ENCODE measurements at places on chromosomes 2 and 18.
A peak's percentile ranks its signal among the peaks of the same experiment; 100 is the strongest.

- no peak for DNase-seq
Observed at GRCh38 chr18:8529609-8530008, 79.6 kb upstream of the RAB12 start.

DNA sequence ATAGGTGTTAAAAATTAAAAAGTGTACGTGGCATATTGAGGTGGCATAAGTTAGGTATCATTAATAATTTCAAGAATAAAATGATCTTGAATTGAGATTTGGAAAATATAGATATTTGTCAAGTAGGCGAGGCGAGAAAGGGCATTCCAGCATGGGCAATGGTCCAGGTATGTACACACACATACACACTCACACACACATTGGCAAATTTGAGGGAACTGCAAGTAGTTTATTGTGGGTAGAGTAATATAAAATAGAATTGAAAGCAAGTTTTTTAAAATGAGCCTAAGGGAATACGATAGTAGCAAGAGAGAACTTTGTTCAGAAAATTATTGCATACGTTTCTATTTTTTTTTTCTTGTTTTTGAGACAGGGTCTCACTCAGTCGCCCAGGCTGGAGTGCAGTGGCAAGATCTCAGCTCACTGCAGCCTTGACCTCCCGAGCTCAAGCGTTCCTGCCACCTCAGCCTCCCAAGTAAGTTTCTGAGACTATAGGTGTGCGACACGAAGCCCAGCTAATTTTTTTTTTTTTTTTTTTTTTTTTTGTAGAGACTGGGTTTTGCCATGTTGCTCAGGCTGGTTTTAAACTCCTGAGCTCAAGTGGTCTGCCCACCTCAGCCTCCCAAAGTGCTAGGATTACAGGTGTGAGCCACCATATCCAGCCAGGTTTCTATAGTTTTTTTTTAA, 96.7 kb upstream of the SLC39A10 start:
- DNase-seq, result no peak

- no peak for DNase-seq
Observed at GRCh38 chr2:239203443-239204135, 197.2 kb downstream of the HDAC4 start.

GRCh38 chr2:218648088-218648786, 11.2 kb downstream of the ZNF142 start:
- peak; percentile 24 for DNase-seq
